ENCODE measurements at places on chromosomes 5 and 9. TPM values are rescaled to one million over a fixed set of nuclear protein-coding genes. Genes with fewer than 3 reads are reported as not detected.

Gene ZNF462
- total RNA-seq, result 42.1 TPM

DNA sequence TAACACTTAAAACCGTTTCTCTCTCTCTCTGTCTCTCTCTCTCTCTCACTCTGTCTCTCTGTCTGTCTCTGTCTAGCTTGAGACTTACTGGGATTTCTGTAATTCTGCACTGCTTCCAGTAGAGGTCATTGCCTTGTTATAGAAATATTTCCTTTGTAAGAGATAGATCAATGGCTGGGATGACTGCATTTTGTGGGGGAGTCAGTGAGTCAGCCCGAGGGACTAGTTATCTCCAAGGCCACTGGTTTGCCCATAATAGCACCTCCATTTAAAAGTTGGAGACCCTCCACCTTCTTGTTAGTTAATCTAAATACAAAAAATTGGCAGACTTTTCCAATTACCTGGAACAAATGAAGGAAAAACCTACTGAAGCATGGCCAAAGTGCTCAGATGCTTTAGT lies 547.2 kb downstream of the LRRC70 start:
- H3K4me3 ChIP-seq, result no peak overlapping the region
- no peak overlapping the region for H3K27ac ChIP-seq
- DNase-seq, result no peak
- no peaks in the 10 kb centered on the region for H3K36me3 ChIP-seq

Gene PCDHB4
- total RNA-seq, result 3.2 TPM

- no peaks in the 10 kb centered on the region for H3K36me3 ChIP-seq
- H3K27me3 ChIP-seq, result no peaks in the 10 kb centered on the region
- H3K27ac ChIP-seq, result no peak overlapping the region
These were observed 6.2 kb downstream of the MAPKAP1 start for GRCh38 chr9:125700791-125701190.

GRCh38 chr5:174549254-174549653 lies 175.1 kb upstream of the MSX2 start:
- no peaks in the 10 kb centered on the region for H3K4me1 ChIP-seq
- no peaks in the 10 kb centered on the region for H3K36me3 ChIP-seq
- DNase-seq, result no peak
- H3K27ac ChIP-seq, result no peak overlapping the region
- no peaks in the 10 kb centered on the region for H3K27me3 ChIP-seq

- peaks cover 24% of the 10 kb centered on the region for H3K4me1 ChIP-seq
- no peak overlapping the region for H3K4me3 ChIP-seq
- H3K27me3 ChIP-seq, result no peaks in the 10 kb centered on the region
- peaks cover 6% of the 10 kb centered on the region for H3K36me3 ChIP-seq
- DNase-seq, result peak; percentile 86
These were observed 90.1 kb upstream of the DMRT1 start for GRCh38 chr9:751137-752051.

Gene PCDHA1
- 0.13 TPM for total RNA-seq

DNA sequence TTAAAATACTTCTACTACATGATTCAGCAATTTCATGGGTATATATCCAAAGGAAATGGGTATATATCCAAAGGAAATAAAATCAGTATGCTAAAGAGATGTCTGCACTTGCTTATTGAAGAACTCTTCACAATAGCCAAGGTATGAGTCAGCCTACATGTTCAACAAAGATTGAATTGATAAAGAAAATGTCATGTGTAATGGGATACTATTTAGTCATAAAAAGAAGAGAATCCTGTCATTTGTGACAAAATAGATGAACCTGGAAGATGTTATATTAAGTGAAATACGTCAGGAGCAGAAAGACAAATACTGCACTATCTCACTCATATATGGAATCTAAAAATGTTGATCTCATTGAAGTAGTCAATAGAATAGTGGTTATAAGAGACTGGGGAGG lies 944.5 kb upstream of the CTNND2 start:
- no peak for DNase-seq
- no peak overlapping the region for H3K27ac ChIP-seq
- no peaks in the 10 kb centered on the region for H3K27me3 ChIP-seq
- H3K4me3 ChIP-seq, result no peak overlapping the region

Gene PPP6C
- 43.6 TPM for total RNA-seq

GRCh38 chr9:121299467-121300282 lies 31.7 kb downstream of the GSN start:
- peak; percentile 63 for DNase-seq
- H3K36me3 ChIP-seq, result peaks cover 13% of the 10 kb centered on the region
- peak overlapping the region; percentile 98 for H3K27ac ChIP-seq
- H3K4me1 ChIP-seq, result peaks cover 20% of the 10 kb centered on the region
- H3K4me3 ChIP-seq, result peak overlapping the region; percentile 22

DNA sequence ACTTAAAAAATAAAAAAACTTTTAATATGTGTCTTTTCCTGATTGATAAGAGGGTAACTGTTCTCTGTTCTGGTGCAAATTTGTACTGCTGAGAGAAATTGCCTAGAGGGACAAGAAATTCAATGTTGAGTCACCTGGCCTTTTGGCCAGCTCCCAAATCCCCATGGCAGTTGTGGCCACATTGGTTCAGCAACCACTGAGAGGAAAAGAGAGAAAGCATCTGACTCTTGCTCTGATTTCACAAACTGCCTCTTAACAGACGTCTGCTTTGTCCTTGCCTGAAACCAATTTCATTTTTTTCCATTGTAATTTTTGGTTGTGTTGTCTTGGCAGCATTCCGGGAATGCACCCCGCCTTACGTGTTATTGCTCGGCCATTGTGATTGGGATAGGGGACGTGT lies 42.4 kb downstream of the NTRK2 start:
- peaks cover 20% of the 10 kb centered on the region for H3K4me1 ChIP-seq
- no peak overlapping the region for H3K4me3 ChIP-seq
- no peaks in the 10 kb centered on the region for H3K27me3 ChIP-seq
- peak; percentile 94 for DNase-seq
- peak overlapping the region; percentile 47 for H3K27ac ChIP-seq
- no peaks in the 10 kb centered on the region for H3K36me3 ChIP-seq

DNA sequence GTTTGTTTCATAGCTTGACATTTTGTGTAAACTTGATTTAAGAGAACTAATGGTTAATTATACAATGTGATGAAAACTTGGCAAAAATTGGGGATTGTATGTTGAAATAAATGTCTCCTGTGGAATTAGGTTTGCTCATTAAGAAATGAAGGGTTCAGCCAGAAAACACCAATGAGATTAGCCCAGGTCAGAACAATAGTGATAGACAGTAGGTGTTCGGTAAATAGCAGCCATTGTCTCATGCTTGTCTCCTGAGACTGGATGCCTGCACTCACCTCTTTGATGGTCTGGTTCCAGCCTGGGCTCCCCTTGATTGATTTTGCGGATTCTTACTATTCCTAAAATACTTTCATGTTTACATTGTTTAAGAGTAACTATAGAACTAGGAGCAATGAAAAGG lies 135.5 kb downstream of the FBN2 start:
- H3K4me1 ChIP-seq, result no peaks in the 10 kb centered on the region
- no peaks in the 10 kb centered on the region for H3K36me3 ChIP-seq
- H3K27ac ChIP-seq, result no peak overlapping the region
- no peak for DNase-seq
- H3K4me3 ChIP-seq, result no peak overlapping the region
- H3K27me3 ChIP-seq, result no peaks in the 10 kb centered on the region

Gene DROSHA
- total RNA-seq, result 52.3 TPM

DNA sequence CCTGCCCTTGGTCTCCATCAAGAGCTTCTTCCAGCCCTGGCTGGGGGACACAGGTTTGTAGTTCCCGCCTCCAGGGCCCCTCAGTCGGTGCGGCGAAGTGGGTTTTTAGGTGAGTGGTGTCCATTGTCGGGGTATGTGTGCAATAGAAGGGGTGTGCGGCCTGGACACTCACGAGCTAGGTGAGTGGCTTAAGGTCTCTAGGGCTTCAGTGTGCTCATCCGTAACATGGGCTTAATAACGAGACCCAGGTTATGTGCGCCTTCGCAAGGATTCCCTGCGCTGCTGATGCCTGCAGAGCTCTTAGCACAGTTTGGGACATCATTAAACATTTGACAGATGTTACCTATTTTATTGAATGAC lies 656 bp downstream of the CEP78 start:
- peak; percentile 30 for DNase-seq
- peak overlapping the region; percentile 82 for H3K4me3 ChIP-seq
- no peaks in the 10 kb centered on the region for H3K27me3 ChIP-seq
- peaks cover 6% of the 10 kb centered on the region for H3K4me1 ChIP-seq
- no peaks in the 10 kb centered on the region for H3K36me3 ChIP-seq

Gene HCN1
- 0.33 TPM for total RNA-seq

- H3K27ac ChIP-seq, result peak within 1 kb of the TSS; percentile 88
- H3K27me3 ChIP-seq, result no peaks in the 10 kb centered on the region
- peaks cover 26% of the 10 kb centered on the region for H3K4me1 ChIP-seq
- peak within 1 kb of the TSS; percentile 88 for H3K4me3 ChIP-seq
- no peaks in the 10 kb centered on the region for H3K36me3 ChIP-seq
These were observed at the start of gene SMIM3 for GRCh38 chr5:150778517-150779396. Gene SMIM3, plus strand, starts transcription at chr5:150778757. Its CDS starts 16,684 bp downstream, at chr5:150795441.

- no peaks in the 10 kb centered on the region for H3K4me1 ChIP-seq
- no peaks in the 10 kb centered on the region for H3K36me3 ChIP-seq
- peak; percentile 11 for DNase-seq
- H3K27me3 ChIP-seq, result no peaks in the 10 kb centered on the region
- H3K4me3 ChIP-seq, result no peak overlapping the region
These were observed 92.2 kb downstream of the DOCK8 start for GRCh38 chr9:306907-307306.

DNA sequence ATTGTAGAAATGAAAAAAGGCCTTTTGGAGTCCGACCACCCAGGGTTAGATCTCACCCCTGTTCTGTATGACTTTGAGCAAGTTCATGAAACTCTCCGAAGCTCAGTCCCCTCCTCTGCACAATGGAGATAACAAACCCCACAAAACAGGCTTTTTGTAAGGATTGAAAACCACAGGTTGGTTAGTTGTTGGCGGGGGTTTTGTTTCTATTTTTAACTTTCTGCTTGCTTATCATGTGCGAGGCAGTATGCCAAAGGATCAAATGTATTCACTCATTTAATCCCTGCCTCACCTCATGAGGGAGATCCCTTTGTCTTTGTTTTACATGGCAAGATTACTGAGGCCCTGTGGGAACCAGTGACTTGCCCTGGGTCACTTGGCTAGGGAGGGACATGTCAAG lies 539.1 kb downstream of the CDK5RAP2 start:
- no peak overlapping the region for H3K4me3 ChIP-seq
- H3K4me1 ChIP-seq, result no peaks in the 10 kb centered on the region
- no peaks in the 10 kb centered on the region for H3K27me3 ChIP-seq
- H3K27ac ChIP-seq, result no peak overlapping the region

Gene KIF24
- total RNA-seq, result 7.8 TPM

GRCh38 chr9:128568470-128569078 lies 16.2 kb downstream of the SPTAN1 start:
- H3K4me3 ChIP-seq, result no peak overlapping the region
- H3K4me1 ChIP-seq, result no peaks in the 10 kb centered on the region
- DNase-seq, result no peak
- no peak overlapping the region for H3K27ac ChIP-seq
- peaks cover 36% of the 10 kb centered on the region for H3K36me3 ChIP-seq
- no peaks in the 10 kb centered on the region for H3K27me3 ChIP-seq

DNA sequence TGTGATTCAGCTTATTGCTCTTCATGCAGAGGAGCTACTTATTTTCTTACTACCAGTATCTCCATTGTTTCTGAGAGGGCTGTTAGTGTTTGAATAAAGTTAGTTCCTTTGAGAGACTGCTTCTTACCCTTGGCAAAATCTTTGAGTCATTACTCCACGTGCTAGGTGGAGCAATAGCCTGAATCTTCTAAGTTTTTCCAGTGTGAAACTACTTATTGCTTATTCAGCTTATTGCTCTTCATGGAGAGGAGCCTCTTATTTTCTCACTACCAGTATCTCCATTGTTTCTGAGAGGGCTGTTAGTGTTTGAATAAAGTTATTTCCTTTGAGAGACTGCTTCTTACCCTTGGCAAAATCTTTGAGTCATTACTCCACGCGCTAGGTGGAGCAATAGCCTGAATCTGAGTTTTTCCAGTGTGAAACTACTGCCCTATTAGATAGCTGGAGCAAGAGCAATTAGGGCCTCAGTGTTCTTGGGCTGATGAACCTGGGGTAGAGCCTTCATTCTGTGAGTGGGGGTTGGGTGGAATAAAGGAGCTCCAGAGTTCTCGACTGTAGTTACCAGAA lies 41.9 kb downstream of the GPBP1 start:
- H3K27me3 ChIP-seq, result no peaks in the 10 kb centered on the region
- H3K4me3 ChIP-seq, result no peak overlapping the region
- H3K36me3 ChIP-seq, result peaks cover 8% of the 10 kb centered on the region
- no peak for DNase-seq
- no peak overlapping the region for H3K27ac ChIP-seq

- H3K27me3 ChIP-seq, result no peaks in the 10 kb centered on the region
- H3K4me1 ChIP-seq, result peaks cover 33% of the 10 kb centered on the region
- peak overlapping the region; percentile 51 for H3K27ac ChIP-seq
- no peaks in the 10 kb centered on the region for H3K36me3 ChIP-seq
- peak overlapping the region; percentile 39 for H3K4me3 ChIP-seq
These were observed 71.2 kb downstream of the C9orf50 start for GRCh38 chr9:129549684-129550083.

DNA sequence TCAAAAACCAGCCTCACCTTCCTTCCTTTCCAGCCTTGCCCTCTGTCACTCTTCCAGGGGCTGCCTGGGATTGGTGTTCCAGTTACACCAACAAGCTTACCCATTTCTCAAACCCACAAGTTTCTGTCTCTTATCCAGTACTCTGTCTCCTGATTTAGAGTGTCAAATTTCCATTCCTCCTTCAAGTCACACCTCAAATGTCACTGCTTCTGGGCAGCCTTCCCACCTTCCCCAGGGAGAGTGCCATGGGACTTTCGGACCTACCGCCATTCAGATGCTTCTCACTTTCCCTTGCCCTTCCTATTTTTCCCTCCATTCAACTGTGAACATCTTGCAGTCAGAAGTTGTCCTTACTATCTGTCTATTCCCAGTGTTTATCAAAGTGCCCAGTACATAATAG lies 2.0 kb upstream of the GRXCR2 start:
- no peaks in the 10 kb centered on the region for H3K27me3 ChIP-seq
- H3K4me1 ChIP-seq, result peaks cover 3% of the 10 kb centered on the region
- DNase-seq, result no peak
- H3K36me3 ChIP-seq, result no peaks in the 10 kb centered on the region

Gene PTGDS
- 39.5 TPM for total RNA-seq

Gene RNF183
- not detected for total RNA-seq

DNA sequence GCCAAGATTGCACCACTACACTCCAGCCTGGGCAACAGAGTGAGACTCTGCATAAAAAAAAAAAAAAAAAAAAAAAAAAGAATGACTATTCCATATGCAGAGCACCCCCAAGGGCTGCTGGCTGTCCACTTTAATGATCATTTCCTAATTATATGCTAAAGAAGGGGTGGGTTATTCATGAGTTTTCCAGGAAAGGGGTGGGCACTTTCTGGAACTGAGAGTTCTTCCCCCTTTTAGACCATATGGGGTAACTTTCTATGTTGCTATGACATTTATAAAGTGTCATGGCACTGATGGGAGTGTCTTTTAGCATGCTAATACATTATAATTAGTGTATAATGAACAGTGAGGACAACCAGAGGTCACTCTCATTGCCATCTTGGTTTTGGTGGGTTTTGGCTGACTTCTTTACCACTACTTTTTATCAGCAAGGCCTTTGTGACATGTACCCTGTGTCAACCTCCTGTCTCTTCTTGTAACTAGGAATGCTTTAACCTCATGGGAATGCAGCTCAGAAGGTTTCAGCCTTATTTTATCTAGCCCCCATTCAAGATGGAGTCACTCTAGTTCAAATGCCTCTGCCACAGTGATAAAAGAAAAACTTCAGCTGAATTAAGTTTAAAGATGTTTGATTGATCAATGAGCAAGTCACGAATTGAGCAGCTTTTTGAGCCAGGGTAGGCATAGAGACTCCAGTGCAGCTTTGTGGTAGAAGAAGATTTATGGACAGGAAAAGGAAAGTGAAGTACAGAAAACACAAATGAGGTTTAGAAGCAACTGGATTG lies 7.1 kb upstream of the NANS start:
- no peaks in the 10 kb centered on the region for H3K27me3 ChIP-seq
- H3K27ac ChIP-seq, result no peak overlapping the region
- no peak for DNase-seq
- peaks cover 7% of the 10 kb centered on the region for H3K4me1 ChIP-seq
- H3K4me3 ChIP-seq, result no peak overlapping the region
- no peaks in the 10 kb centered on the region for H3K36me3 ChIP-seq
